ENCODE measurements at places on chromosomes 4 and X. TPM values are rescaled to one million over a fixed set of nuclear protein-coding genes. Genes with fewer than 3 reads are reported as not detected.

The FAM13A gene
- 4.0 TPM for total RNA-seq

The SYNPO2 gene
- total RNA-seq: 0.11 TPM

The BGN gene
- total RNA-seq: 0.30 TPM

The GAGE10 gene
- total RNA-seq: not detected

The GLRB gene
- total RNA-seq: 1.0 TPM

The TLL1 gene
- 9.5 TPM for total RNA-seq

The ITIH6 gene
- total RNA-seq: not detected

The NSG1 gene
- total RNA-seq: 20.4 TPM

The TRAPPC11 gene
- total RNA-seq: 27.0 TPM

Measured in hair follicular keratinocyte (primary cell).